ENCODE measurements at places on chromosomes 13 and 19. TPM values are rescaled to one million over a fixed set of nuclear protein-coding genes. Genes with fewer than 3 reads are reported as not detected.

RAB3A gene
- 1.9 TPM for total RNA-seq

ZNF835 gene
- total RNA-seq: 3.0 TPM

MYO1F gene
- total RNA-seq: 106 TPM

IL4I1 gene
- 1.8 TPM for total RNA-seq

PGLYRP2 gene
- not detected for total RNA-seq

GRCh38 chr13:73248711-73249580, 190.1 kb downstream of the KLF5 start:
- H3K4me3 ChIP-seq: no peak overlapping the region
- no peak for DNase-seq
- no peaks in the 10 kb centered on the region for H3K36me3 ChIP-seq

- no peak overlapping the region for H3K27ac ChIP-seq
- peaks cover 30% of the 10 kb centered on the region for H3K27me3 ChIP-seq
- no peaks in the 10 kb centered on the region for H3K36me3 ChIP-seq
- peak; percentile 82 for DNase-seq
- peak overlapping the region; percentile 63 for H3K4me3 ChIP-seq
- peaks cover 12% of the 10 kb centered on the region for H3K4me1 ChIP-seq
Observed at GRCh38 chr19:48513289-48514122, 1.9 kb upstream of the LMTK3 start.

- no peaks in the 10 kb centered on the region for H3K27me3 ChIP-seq
- peaks cover 4% of the 10 kb centered on the region for H3K4me1 ChIP-seq
- peak overlapping the region; percentile 33 for H3K4me3 ChIP-seq
Observed at GRCh38 chr19:7652061-7652641, 15.2 kb downstream of the STXBP2 start.

- DNase-seq: no peak
- H3K4me3 ChIP-seq: no peak overlapping the region
- peaks cover 8% of the 10 kb centered on the region for H3K27me3 ChIP-seq
- H3K4me1 ChIP-seq: peaks cover 18% of the 10 kb centered on the region
Observed at GRCh38 chr19:43782689-43783231, 2.0 kb upstream of the KCNN4 start.

GRCh38 chr13:46751811-46752635, 44.9 kb downstream of the ESD start:
- peaks cover 22% of the 10 kb centered on the region for H3K36me3 ChIP-seq
- H3K4me1 ChIP-seq: peaks cover 6% of the 10 kb centered on the region
- DNase-seq: no peak

- no peaks in the 10 kb centered on the region for H3K36me3 ChIP-seq
- H3K4me3 ChIP-seq: no peak overlapping the region
- DNase-seq: no peak
- H3K4me1 ChIP-seq: no peaks in the 10 kb centered on the region
- no peaks in the 10 kb centered on the region for H3K27me3 ChIP-seq
- no peak overlapping the region for H3K27ac ChIP-seq
Observed at GRCh38 chr13:111992911-111993310, 74.0 kb upstream of the SOX1 start.

- H3K4me3 ChIP-seq: peak overlapping the region; percentile 98
- DNase-seq: no peak
- H3K4me1 ChIP-seq: peaks cover 19% of the 10 kb centered on the region
- H3K27me3 ChIP-seq: no peaks in the 10 kb centered on the region
- peaks cover 28% of the 10 kb centered on the region for H3K36me3 ChIP-seq
- H3K27ac ChIP-seq: peak overlapping the region; percentile 86
Observed at GRCh38 chr19:12932392-12933286, 872 bp downstream of the FARSA start.

GRCh38 chr13:110263888-110264287, 43.1 kb downstream of the COL4A1 start:
- peaks cover 39% of the 10 kb centered on the region for H3K4me1 ChIP-seq
- H3K36me3 ChIP-seq: no peaks in the 10 kb centered on the region
- no peak overlapping the region for H3K4me3 ChIP-seq
- no peak for DNase-seq
- H3K27ac ChIP-seq: peak overlapping the region; percentile 25

GRCh38 chr13:63632321-63632720, 2216.7 kb upstream of the PCDH20 start:
- no peaks in the 10 kb centered on the region for H3K4me1 ChIP-seq
- no peak overlapping the region for H3K4me3 ChIP-seq
- H3K27me3 ChIP-seq: no peaks in the 10 kb centered on the region
- no peaks in the 10 kb centered on the region for H3K36me3 ChIP-seq
- no peak overlapping the region for H3K27ac ChIP-seq

- no peaks in the 10 kb centered on the region for H3K36me3 ChIP-seq
- DNase-seq: no peak
- no peaks in the 10 kb centered on the region for H3K4me1 ChIP-seq
- H3K27me3 ChIP-seq: no peaks in the 10 kb centered on the region
- H3K4me3 ChIP-seq: no peak overlapping the region
Observed at GRCh38 chr19:46202872-46203860, 26.4 kb upstream of the IGFL1 start.

DNA sequence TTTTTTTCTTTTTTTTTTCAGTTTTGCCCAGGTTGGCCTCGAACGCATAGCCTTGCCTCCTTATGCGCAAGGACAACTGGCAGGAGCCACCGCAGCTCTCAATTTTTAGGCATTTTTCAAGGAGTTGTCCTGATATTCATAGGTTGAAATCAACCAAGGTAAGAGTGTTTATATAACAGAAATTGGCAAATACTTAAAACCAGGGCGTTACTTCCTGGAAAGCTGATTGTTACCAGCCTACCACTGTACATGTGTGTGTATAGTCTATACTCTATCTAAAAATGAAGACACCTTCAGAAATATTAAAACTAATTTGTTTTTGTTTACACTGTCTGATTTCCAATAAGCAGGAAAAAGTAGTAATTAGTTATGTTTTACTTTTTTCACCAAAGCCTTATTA, 39.2 kb downstream of the GPC6 start:
- H3K4me3 ChIP-seq: no peak overlapping the region
- no peaks in the 10 kb centered on the region for H3K36me3 ChIP-seq
- no peaks in the 10 kb centered on the region for H3K27me3 ChIP-seq
- no peaks in the 10 kb centered on the region for H3K4me1 ChIP-seq

DNA sequence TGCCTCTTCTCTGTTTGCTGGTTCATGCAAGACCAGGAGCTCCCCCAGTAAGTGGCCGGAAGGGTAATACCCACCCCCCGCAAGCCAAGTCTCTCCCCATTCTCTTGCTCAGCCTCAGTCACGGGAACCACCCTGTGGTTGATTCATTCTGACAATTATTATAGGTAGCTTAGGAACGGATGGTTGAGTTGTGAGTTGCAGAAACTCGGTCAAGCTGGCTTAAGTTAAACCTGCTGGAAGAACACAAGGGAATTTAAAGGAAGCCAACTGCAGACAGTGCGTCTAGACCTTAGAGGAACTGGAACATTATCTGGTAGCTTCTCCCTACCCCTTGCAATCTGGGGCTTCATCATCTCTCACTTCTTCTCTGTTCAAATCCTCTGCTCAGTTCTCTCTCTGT, 8.9 kb downstream of the FPR1 start:
- no peaks in the 10 kb centered on the region for H3K4me1 ChIP-seq
- H3K27me3 ChIP-seq: no peaks in the 10 kb centered on the region
- no peak for DNase-seq
- H3K36me3 ChIP-seq: no peaks in the 10 kb centered on the region

DNA sequence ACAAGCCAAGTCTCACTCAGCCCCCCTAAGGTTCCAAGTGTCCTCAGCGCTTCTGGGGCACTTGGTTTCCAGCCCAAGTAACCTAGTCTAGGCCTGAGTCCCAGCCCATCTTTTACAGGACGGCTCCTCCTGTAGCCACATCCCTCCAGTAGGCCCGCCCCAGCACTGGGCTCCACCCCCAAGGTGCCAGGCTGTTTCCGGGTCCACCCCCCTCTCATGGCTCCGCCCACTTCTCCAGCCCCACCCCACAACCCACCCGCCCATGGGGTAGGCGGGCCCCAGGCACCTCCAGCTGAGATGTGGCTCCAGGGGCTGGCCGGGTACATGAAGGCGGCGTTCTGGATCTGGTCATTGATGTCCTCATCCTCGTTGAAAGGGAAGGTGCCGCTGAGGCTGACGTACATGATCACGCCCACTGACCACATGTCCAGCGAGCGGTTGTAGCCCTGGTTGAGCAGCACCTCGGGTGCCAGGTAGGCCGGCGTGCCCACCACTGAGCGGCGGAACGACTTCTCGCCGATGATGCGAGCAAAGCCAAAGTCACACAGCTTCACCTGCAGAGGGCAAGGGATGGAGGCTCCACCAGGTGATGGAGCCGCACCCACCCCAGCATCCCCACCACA, 17.2 kb upstream of the DACT3 start:
- no peak overlapping the region for H3K4me3 ChIP-seq
- no peaks in the 10 kb centered on the region for H3K27me3 ChIP-seq
- H3K27ac ChIP-seq: no peak overlapping the region
- DNase-seq: no peak

GRCh38 chr19:55041244-55041626, 3.2 kb upstream of the GP6 start:
- peaks cover 32% of the 10 kb centered on the region for H3K36me3 ChIP-seq
- no peaks in the 10 kb centered on the region for H3K4me1 ChIP-seq
- DNase-seq: peak; percentile 44
- no peak overlapping the region for H3K4me3 ChIP-seq
- no peak overlapping the region for H3K27ac ChIP-seq
- H3K27me3 ChIP-seq: no peaks in the 10 kb centered on the region

GRCh38 chr13:30737511-30738337, 2.4 kb downstream of the ALOX5AP start:
- no peaks in the 10 kb centered on the region for H3K27me3 ChIP-seq
- DNase-seq: no peak
- H3K4me3 ChIP-seq: peak overlapping the region; percentile 47
- peak overlapping the region; percentile 72 for H3K27ac ChIP-seq
- peaks cover 16% of the 10 kb centered on the region for H3K4me1 ChIP-seq

DNA sequence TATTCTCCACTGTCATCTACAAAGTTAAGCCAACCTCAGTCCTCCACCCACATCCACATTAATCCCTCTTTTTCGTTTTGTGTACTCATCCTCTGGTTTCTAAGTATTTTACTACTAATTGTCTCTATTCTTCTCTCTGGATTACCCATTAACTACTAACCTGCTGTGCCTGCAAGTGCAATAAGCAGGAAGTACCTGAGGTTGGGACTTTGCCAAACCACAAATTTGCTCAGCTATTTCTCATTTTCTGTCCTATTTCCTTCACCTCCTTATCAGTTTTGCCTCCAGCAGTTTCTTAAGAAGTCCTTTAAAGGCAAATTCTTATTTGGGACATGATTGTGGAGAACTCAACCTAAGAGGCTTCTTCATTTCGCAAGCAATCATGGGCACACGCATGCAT, 1708.9 kb downstream of the SLITRK5 start:
- DNase-seq: no peak
- H3K27ac ChIP-seq: no peak overlapping the region
- no peaks in the 10 kb centered on the region for H3K4me1 ChIP-seq
- H3K4me3 ChIP-seq: no peak overlapping the region

GRCh38 chr13:32191452-32191998, 123.6 kb downstream of the ZAR1L start:
- H3K36me3 ChIP-seq: peaks cover 18% of the 10 kb centered on the region
- DNase-seq: no peak
- no peak overlapping the region for H3K27ac ChIP-seq

GRCh38 chr13:114148521-114148855, 16.1 kb upstream of the RASA3 start:
- DNase-seq: peak; percentile 51
- no peak overlapping the region for H3K4me3 ChIP-seq
- H3K36me3 ChIP-seq: no peaks in the 10 kb centered on the region

DNA sequence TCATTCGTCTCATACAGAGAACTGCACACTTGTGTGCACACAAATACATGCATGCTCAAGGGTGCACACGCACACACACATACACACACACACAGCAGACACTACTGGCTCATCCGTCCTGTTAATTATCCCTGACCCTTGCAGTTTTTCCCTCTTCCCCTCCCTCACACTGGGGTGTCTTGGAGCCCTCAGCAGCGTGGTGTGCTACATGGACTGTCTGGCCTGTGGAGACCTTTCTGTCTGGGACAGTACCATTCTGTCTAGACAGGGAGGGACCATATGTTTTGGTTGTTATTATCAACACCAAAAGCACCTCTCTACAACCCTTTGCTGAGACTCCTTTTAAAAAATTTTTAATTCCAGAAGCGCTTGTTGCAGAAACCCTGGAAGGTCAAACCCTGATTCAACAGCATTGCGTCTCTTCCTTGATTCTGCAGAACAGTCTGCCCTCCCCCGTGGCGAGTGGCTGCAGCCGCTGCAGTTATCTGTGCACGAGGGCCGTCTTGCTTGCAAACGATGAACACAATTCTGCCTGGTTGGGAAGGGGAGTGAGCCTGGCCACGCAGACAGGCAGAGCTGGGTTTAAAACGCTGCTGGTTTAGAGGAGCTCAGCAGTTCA, 374.0 kb downstream of the IRS2 start:
- no peaks in the 10 kb centered on the region for H3K4me1 ChIP-seq
- no peaks in the 10 kb centered on the region for H3K27me3 ChIP-seq
- no peak overlapping the region for H3K27ac ChIP-seq

DNA sequence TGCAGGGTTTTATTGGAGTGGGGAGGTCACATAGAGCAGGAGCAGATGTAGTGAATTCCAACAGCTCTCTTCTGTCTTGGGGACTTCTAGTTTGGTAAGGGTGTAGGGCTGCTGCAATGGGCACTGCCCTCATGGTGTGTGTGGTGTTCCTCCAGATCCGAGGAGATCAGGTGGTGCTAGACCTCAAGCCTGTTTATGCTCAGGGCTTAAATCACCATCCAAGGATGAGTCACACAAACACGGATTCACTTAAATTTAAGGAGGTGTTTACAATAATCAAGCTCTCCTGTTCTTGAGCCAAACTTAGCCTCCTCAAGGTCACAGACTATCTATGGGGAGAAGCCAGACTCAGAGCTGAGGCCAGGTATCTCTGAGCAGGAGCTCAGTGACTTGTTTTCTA, 23.0 kb downstream of the HS6ST3 start:
- DNase-seq: no peak
- no peaks in the 10 kb centered on the region for H3K36me3 ChIP-seq
- H3K27ac ChIP-seq: no peak overlapping the region
- no peaks in the 10 kb centered on the region for H3K27me3 ChIP-seq
- no peak overlapping the region for H3K4me3 ChIP-seq
- H3K4me1 ChIP-seq: no peaks in the 10 kb centered on the region

DNA sequence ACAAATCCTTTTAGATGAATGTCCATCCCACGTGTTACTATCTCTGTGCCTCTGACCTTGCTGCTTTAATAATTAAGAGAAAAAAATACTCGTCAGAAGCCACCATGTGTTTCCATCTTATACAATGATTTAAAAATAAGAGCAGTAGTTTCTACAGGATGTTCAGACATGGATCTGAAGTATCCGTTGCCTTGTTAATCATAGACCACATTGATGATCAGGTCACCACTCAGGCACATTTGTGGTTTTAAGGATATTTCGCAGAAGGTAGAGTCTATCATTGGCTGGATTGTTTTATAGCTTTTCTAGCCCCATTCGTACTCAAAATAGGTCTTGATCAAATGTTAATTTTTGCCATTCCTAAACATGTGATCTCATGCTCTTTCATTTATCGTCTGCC, 710.0 kb upstream of the ARGLU1 start:
- H3K36me3 ChIP-seq: no peaks in the 10 kb centered on the region
- no peak overlapping the region for H3K4me3 ChIP-seq
- no peaks in the 10 kb centered on the region for H3K27me3 ChIP-seq
- H3K27ac ChIP-seq: no peak overlapping the region
- H3K4me1 ChIP-seq: no peaks in the 10 kb centered on the region
- DNase-seq: no peak
